ENCODE measurements at places on chromosomes 11 and 22.

GRCh38 chr11:131099013-131099412 is 182.7 kb upstream of the SNX19 start:
- no peak for DNase-seq

- no peak for DNase-seq
These were observed 40.7 kb upstream of the TIMP3 start for GRCh38 chr22:32760815-32761214.

DNA sequence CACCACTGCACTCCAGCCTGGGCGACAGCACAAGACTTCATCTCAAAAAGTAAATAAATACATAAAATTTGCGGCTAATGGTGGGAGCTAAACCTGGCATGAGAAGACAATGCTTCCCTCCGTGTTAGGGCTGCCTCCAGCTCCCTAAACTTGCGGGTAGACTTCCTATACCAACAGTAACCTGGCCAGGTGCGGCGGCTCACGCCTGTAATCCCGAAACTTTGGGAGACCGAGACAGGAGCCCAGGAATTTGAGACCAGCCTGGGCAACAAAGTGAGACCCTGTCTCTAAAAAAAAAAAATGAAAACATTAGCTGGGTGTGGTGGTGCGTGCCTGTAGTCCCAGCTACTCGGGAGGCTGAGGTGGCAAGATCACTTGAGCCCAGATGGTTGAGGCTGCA is 25.3 kb downstream of the SLC25A18 start:
- DNase-seq = no peak

GRCh38 chr11:133921026-133921425 is 35.7 kb downstream of the IGSF9B start:
- DNase-seq = no peak

DNA sequence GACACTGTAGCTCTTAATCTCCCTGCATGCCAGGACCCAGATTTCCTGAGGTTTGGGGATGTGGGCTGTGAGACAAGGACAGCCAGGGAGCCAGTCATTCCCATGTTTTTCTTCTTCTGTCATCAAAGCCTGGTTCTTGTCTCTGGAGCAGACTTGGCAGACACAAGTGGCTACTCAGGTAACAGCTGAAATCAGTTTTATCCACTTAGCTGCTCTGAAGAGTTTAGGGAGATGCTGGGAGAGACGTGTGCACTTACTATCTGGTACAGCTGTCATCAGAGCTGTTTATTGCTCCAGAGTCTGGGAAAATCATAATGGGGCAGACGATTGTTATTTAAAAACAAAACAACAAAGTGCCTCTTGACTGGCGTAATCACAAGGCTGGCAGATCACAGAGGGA is 56.6 kb downstream of the CSNK2A3 start:
- DNase-seq = no peak

GRCh38 chr11:79796704-79797103 is 355.9 kb upstream of the TENM4 start:
- DNase-seq = no peak

- DNase-seq = no peak
These were observed 13.8 kb downstream of the PRRG4 start for GRCh38 chr11:32843544-32843943.

GRCh38 chr11:19243613-19244012 is 2.9 kb upstream of the E2F8 start:
- DNase-seq = no peak

GRCh38 chr22:29144786-29145160 is 60.9 kb upstream of the EMID1 start:
- no peak for DNase-seq

GRCh38 chr11:1116666-1117390 is 40.9 kb upstream of the MUC5AC start:
- DNase-seq = no peak

DNA sequence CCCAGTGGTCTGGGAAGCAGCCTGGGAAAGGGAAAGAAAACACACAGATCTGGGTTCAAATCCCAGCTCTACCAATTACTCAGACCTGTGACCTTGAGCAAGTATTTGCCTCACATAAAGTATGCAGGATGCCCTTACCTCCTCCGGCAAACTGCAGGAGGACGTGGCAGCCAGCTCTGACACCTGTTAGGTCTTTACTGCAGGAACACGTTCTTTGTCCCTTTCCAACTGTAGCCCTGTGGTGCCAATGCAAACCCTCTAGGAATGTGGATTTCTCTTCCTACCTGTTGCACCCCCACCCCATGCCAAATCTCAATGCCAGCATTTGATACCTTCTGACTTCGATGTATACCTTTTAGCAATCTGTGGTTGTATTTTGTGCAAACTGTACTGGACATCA is 6.0 kb downstream of the CPT1A start:
- DNase-seq = no peak

DNA sequence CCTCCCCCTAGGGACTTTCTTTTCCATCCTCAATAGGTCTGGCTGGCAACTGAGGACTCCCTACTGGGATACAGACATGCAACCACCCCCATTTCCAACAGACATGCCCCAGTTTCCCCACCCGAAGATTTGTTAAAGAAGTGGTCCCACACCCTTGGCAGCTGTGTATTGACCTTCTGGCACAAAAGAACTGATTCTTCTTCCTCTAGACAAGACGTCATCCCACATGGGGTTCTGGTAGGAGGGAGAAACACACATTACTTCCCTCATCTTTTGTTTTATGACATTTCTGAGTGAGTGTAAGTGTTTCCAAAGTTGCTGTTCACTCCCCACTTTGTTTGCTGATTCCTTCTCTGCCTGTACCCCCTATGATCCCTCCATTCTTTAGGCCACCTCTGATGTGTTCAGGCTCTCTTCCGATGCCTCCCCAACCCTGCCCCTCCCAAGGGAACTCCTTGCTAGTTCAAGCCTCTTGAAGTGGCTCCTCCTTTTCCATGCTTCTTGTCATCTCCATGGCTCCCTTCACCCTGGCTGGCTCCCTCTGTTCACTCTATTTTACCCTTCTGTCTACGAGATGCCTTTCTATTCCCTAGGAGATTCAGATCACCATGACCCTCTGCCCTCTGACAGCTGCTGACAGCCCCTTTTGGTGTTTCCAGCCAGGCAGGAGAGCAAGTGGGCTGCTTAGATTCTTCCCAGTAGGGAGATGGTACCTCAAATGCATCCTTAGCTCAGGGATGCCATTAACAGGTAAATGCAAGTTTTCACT is 4.3 kb downstream of the KIRREL3 start:
- DNase-seq = no peak

- DNase-seq = no peak
These were observed 2.8 kb upstream of the TAB1 start for GRCh38 chr22:39396797-39397195.

DNA sequence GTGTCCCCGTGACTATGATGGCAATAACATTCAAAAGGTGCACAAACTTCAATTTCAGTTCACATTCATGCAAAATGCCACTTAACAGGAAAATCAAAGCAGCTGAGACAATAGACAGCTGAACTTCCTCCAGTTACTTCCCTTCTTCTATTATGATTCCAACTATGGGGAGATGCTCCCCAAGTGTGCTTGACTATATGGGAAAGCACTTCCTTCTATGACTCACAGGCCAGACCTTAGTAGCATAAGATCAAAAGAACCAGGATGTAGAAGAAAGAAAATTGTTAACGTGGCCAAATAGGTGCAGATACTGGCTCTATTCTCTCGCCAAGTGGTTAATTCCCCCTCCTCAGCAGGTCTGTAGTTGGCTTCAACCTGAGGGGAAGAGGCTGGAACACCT is 7.8 kb upstream of the FAT3 start:
- no peak for DNase-seq

DNA sequence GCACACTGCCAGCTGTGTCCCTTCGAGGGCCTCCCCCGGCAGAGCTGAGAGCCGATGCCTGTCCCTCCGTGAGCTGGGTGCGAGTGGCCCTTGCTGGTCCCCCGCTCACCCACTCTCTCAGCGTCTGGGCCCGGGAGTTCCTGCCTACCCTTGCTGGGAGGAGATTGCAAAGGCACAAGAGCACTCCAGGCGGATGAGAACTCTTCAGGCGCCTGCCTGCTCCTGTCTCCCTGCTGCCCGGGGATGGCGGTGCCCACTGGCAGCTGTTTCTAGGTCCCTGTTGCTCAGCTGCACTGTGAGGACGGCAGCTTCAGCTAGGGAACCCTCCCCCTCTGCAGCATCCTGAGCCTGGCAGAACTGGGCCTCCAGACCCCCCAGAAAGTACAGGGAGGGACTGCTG is 61.1 kb downstream of the FLRT1 start:
- DNase-seq = no peak

GRCh38 chr22:40757071-40757470 is 62.1 kb downstream of the SLC25A17 start:
- DNase-seq = no peak

DNA sequence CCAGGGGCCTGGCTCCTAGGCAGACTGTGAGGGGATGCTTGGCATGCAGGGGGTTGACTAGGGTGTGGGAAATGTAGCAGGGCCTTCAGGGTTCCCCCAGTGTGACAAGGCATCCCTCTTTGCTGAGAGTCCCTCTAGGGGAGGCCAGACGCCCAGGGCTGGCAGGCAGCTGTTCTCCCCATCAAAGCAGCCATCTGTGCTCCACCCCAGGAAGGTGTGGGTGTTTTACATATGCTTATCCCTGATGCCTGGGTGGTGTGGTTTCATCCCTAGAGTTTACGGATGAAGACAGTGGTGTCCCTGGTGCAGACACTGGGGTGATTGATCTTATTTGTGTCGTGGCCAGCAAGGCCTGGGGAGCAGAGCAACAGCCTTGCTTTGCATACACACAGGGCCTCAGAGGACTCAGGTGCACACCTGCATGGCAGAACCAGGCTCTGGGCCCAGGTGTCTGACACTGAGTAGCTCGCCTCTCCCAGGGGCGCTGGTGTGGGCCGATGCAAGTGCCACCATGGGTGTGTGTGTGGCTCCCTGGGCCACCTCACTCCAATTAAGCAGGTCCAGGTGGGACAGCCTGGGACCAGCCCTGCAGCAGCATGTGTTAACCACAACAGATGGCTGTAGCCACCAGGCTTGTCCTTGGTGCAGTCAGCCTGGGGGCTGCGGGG is 74.2 kb downstream of the MED15 start:
- DNase-seq = no peak

- DNase-seq = peak; percentile 51
These were observed 14.7 kb downstream of the GGA1 start for GRCh38 chr22:37623075-37624016.

GRCh38 chr11:106961518-106961917 is 56.8 kb downstream of the GUCY1A2 start:
- no peak for DNase-seq

- no peak for DNase-seq
These were observed 1335.0 kb downstream of the BRD1 start for GRCh38 chr22:48492366-48493320.

DNA sequence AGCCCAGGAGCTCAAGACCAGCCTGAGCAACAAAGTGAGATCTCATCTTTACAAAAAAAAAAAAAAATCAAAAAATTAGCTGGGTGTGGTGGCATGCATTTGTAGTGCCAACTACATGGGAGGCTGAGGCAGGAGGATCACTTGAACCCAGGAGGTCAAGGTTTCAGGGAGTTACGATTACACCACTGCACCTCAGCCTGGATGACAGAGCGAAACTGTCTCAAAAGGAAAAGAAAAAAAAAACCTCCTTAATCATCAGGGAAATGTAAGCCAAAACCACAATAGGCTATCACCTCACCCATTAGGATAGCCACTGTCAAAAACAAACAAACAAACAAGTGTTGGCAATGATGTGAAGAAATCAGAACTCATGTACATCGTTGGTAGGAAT is 13.4 kb downstream of the DGCR2 start:
- DNase-seq = no peak

DNA sequence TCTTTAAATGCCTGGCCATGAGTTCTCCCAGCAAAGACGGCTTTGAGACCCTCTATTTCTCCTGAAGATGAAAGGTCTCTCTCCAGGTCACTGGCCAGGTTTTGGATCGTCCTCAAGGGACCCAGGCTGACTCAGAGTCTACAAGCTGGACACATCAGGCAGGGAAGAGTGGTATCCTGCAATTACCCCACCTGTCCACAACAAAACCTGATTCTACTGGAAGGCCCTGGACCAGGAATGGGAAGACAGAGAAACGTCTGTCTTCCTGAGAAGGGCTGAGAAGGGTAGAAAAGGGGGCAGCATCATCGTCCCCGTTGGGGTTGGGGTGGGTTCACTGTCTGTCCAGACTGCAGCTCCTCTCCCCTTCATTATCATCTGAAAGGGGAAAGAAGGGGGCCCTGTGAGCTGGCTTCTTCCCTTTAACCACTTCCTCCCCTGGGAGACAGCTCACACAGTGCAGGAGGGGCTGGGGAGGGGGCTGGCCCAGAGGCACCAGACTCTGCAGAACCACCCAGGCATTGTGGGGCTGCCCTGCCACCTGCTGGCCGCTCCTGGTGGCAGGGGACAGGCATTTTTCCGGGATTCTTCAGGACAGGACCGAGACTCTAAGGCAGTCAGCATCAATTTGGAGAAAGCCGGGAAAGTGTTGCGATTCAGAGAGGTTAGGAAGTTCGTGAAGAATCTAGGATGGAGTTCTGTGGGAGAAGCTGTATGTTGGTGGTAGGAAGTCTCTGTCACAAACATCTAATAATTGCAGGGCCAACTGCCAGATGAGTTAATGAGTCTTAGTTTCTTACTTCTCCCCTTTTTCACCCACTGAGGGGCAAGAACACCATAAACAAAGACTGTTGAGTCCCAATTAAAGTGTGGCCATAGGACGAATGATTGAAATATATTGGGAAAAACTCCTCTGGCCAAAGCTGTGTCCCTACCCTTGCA is 57.6 kb downstream of the SYN3 start:
- no peak for DNase-seq

- no peak for DNase-seq
These were observed 4.3 kb downstream of the PRAME start for GRCh38 chr22:22554587-22555284.

DNA sequence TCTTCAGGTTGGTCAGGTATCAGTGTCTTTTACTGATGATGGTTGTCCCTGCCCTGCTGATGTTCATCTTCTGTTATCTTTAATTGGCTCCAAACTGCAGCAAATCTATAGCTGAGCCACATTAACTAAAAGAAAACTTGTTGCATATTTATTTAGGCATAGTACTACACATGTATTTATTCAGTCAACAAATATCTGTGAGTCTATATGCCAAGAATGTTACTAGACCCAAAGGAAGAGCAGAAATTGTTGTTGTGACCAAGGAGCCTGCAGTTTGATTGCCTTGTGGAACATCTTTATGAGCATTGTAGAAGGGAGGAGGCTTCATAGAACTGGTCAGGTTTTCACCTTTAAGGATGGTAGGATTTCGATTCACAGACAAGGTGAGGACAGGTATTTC is 10.1 kb downstream of the BMAL1 start:
- DNase-seq = no peak

- DNase-seq = no peak
These were observed 1280.6 kb upstream of the CNTN5 start for GRCh38 chr11:97739932-97740800.

DNA sequence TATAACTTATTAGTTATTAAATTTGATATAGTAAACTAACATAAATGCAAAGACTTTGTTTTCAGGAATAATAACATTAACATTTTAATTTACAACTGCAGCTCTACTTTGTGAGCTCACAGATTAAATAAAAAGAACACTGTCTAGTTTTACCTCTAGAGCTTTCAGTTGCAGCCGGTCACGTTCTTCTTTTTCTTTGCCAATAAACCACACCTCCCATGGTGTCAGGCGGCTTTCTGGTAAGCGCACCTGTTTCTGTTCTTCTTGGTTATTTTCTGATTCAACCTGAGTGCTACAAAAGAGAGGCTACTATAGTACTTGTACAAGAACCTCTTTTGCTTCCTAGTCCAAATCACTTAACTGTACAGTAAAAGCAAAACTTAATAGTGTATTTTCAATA is 5.8 kb downstream of the CCDC34 start:
- DNase-seq = no peak

Data from stimulated activated CD4-positive, alpha-beta T cell treated with anti-CD3 and anti-CD28 coated beads, Interleukin-15, amount 100 ng/mL, for 1 hour (primary cell).